T-helper 9 cell (primary cell): ENCODE measurements at places on chromosomes 4 and X.

DNA sequence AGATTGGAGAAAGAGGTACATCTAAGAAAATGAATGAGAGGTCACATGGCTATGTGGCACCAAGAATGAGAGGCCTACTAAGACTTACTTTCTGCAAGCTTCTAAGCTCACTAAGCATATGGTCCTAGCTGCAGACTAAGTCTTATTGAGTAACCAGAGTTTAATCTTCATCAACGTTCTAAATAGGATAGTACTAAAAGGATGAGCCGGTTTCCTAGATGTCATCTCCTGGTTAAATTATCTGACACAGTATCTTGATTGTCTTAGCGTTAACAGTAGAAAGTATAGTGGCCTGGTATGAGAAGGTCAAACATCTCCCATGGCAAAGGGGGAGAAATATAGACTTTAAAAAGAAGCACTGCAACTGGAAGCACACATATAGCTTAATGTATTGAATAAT lies 448.1 kb downstream of the PDGFC start:
- DNase-seq: no peak

GRCh38 chr4:7852568-7853185 lies 87.0 kb downstream of the AFAP1 start:
- no peak for DNase-seq

GRCh38 chr4:91471280-91471679 lies 832.5 kb upstream of the GRID2 start:
- no peak for DNase-seq

DNA sequence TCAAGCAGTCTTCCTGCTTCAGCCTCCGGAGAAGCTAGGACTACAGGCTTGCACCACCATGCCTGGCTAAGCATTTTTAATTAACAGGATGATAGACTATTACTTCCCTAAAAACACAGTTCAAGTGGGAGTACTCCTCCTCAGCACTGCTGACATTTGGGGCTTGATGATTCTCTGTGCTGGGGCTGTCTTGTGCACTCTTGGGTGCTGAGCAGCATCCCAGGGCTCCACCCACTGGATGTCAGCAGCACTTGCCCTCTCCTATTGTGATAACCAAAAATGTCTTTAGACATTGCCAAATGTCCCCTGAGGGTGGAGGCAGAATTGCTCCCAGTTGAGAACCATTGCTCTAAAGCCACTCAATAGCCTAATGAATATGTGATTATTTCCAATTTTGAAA lies 60.4 kb downstream of the CLCN4 start:
- no peak for DNase-seq

GRCh38 chr4:109574443-109574850 lies 14.4 kb downstream of the MCUB start:
- no peak for DNase-seq

DNA sequence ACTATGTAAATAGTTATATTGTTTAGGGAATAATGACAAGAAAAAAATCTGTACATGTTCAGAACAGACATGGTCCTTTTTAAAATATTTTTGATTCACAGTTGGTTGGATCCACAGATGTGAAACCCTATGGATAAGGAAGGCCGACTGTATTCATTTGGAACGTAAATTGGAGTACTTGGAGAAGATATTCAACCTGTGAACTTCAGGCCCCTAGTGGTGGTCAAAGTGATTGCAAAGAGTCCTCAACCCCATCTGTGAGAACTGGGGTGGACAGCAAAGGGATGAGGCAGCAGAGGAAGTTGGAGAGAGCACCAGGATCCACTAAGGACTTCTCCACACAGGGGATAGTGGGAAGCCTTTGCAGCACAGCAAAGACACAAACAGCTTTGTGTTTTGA lies 6.2 kb upstream of the CXCL13 start:
- DNase-seq: no peak

GRCh38 chr4:94284889-94285288 lies 57.7 kb downstream of the HPGDS start:
- DNase-seq: no peak
